ENCODE measurements at places on chromosomes 12 and 14. TPM values are rescaled to one million over a fixed set of nuclear protein-coding genes. Genes with fewer than 3 reads are reported as not detected.

PYGL gene
- polyA plus RNA-seq = not detected

FOXG1 gene
- polyA plus RNA-seq = not detected

CEBPE gene
- not detected for polyA plus RNA-seq

TAS2R8 gene
- polyA plus RNA-seq = not detected

G2E3 gene
- 15.0 TPM for polyA plus RNA-seq

APAF1 gene
- polyA plus RNA-seq = 6.3 TPM

AACS gene
- polyA plus RNA-seq = 5.4 TPM

ISM2 gene
- not detected for polyA plus RNA-seq

PROX2 gene
- not detected for polyA plus RNA-seq

Measured in CD4-positive, CD25-positive, alpha-beta regulatory T cell (primary cell).